AG04449 (cell line): ENCODE measurements at places on chromosomes 7 and 10.
A peak's percentile ranks its signal among the peaks of the same experiment; 100 is the strongest.

DNA sequence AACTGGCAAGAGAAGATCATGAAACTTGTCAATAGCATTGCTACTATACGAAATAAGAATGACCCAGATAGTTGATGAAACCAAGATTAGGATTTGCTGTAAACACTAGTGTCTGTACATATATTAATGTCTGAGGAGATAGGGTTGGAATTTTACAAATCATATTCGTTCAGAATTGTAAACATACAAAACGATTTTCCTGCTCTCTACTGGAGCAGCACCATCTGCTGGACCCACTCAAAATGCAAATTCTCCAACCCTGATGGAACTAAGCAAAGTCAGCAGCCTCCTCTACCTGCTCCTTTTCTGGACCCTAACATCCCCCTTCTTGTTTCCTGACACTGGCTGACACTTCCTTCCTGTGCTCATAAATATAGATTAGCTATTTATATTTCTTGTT, 29.4 kb upstream of the SGMS1 start:
- DNase-seq, result no peak

DNA sequence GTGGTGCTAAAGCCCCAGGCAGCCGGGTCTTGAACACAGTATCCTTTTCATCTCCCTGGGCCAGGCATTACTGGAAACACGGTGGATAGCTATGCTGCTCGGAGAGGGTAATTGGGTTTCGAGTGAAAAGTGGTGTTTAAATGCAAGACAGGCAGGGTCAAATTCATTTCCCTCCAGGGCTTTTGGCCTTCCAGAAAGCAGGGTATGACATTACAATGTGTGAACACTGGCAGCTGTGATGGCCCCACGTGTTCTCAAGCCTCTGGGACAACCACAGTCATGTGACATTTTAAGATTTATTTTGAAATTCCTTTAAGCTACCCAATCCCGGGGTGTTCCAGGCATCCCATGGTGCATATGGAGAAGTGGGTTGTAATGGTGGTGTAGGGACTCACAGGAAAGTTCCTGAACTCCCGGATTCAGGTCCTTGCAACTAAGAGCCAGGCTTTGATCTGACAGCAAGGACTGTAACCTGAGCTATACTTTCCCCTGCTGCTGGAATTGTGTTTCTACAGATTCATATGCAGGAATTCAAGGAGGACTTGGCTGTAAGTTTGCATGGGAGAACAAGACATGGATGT, 46.8 kb downstream of the INSYN2A start:
- DNase-seq, result no peak

- peak; percentile 12 for DNase-seq
Observed at GRCh38 chr10:92712016-92712889, 22.5 kb downstream of the HHEX start.

DNA sequence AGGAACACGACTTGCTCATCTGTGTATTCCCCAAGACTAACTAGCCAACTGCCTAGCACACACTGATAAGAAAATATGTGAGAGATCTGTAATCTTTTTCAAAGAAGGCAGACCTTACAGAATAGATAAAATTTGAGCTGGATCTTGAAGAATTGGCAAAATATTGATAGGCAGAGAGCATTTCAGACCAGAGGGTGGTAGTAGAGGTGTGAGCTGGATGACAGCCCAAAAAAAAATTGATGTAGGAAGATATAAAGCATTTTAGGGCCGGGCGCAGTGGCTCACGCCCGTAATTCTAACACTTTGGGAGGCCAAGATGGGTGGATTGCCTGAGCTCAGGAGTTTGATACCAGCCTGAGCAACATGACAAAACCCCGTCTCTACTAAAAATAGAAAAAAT, 1.2 kb upstream of the ZNF746 start:
- DNase-seq, result no peak

DNA sequence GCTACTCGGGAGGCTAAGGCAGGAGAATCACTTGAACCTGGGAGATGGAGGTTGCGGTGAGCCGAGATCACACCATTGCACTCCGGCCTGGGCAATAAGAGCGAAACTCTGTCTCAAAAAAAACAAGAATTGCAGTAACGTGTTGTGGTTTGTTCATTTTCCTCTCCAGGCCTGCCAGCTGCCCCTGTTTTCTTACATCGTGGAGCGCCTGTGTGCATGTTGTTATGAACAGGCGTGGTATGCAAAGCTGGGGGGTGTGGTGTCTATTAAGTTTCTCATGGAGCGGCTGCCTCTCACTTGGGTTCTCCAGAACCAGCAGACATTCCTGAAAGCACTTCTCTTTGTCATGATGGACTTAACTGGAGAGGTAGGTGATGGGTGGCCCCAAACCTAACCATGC, 52.1 kb downstream of the TRRAP start:
- DNase-seq, result no peak

DNA sequence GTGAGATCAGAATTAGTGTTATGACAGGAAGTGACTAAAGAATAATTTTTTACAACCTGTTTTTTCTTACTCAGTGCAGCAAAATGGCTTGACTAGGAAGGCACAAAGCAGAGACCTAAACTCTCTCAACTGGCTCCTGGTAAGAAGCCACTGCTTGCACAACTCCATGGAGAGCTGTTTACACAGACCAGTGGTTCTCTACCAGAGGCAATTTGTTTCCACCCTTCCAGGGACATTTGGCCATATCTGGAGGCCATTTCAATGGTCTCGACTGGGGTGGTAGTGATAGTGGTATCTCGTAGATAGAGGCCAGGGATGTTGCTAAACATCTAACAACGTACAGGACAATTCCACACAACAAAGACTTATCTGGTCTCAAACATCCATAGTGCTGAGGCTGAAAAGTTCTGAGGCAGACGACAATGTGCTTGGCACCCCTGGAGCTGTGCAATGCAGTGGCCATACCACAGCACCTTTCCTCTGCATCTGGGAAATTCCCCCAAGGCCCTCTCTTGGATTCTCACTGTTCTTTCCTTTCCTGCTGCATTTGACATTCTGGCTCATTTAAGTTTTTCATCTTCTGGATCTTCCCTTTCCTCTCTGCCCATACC, 105.4 kb upstream of the LAMB4 start:
- DNase-seq, result no peak

GRCh38 chr10:117390420-117390819, 15.2 kb upstream of the PDZD8 start:
- DNase-seq, result no peak

GRCh38 chr10:62653254-62653653, 151.3 kb upstream of the ADO start:
- no peak for DNase-seq

- no peak for DNase-seq
Observed at GRCh38 chr10:100528123-100528886, 1.4 kb downstream of the NDUFB8 start.

GRCh38 chr10:69445041-69445440, 6.2 kb upstream of the TSPAN15 start:
- no peak for DNase-seq

- no peak for DNase-seq
Observed at GRCh38 chr7:50426280-50427045, 23.7 kb downstream of the FIGNL1 start.

GRCh38 chr7:114934713-114935112, 12.8 kb downstream of the MDFIC start:
- no peak for DNase-seq

- no peak for DNase-seq
Observed at GRCh38 chr10:27525819-27526218, 21.7 kb downstream of the RAB18 start.

DNA sequence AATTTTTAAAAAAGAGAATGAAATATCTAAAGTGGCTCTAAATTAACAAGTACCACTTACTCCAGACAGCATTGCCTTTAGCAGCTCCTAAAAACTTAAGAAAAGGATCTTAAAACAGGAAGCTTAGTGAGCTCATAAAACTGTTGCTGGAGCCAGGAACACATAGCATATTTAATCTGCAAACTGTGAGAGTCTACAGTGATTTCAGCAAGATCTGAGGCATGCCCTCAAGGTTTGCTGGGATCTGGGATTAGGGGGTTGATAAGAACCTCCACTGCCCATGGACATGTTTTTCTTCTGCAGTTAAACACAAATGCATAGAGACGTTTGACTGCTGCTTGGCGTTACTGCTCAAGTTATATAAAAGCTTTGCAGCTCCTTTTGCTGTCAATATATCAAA, 3.8 kb downstream of the GLI3 start:
- no peak for DNase-seq

- DNase-seq, result no peak
Observed at GRCh38 chr7:2010101-2010500, 222.6 kb downstream of the MAD1L1 start.

DNA sequence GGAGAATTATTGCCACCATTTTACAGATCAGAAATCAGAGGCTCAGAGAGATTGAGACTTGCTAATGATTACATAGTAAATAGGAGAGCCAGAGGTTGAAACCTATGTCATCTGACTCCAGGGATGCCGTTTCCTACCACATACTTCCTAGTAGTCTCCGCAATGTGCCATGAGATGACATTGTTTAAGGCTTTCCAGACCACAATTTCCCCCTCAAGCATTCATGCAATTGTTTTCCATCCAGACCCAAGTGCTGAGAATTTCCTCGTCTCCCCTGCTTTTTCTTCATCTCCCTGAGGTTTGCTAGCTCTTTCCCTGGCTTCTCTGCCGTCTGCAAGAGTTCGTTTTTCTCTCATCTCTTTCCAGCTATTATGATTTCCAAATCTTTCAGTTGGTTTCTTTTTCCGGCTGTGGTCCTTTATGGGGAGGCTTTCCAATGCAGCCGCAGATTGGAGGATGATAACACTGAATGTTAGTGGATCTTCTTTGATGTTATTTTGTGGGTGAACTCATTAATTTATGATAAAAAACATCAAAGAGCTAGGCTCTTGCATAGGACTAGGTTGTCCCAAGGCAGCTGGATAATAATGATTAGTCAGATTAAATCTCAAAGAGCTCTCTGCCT, 6.9 kb upstream of the GOLGA7B start:
- DNase-seq, result no peak

DNA sequence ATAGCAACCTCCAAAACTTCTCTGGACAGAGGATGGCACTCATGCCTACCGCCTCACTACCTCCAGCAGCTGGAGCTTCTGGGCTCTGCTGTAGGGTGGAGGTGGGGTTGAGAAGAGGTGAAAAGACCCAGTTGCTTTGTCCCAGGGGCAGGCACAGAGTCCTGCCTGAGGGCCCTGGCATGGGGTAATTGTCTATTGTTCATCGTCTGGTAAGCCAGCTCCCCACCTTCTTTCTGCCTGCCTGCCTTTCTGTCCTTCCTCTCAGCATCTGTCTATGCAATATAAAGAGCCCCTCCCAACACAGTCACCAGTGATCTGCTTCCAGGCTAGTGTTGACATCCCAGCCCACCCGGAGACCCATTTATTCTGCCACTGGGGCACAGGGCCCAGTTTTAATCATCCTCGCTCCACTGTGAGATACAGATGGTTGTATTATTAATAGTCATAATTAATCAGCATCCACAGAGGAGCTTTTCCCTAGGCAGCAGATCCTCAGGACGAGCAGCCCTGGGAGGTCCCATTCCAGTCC, 39.0 kb downstream of the ZMIZ1 start:
- no peak for DNase-seq

DNA sequence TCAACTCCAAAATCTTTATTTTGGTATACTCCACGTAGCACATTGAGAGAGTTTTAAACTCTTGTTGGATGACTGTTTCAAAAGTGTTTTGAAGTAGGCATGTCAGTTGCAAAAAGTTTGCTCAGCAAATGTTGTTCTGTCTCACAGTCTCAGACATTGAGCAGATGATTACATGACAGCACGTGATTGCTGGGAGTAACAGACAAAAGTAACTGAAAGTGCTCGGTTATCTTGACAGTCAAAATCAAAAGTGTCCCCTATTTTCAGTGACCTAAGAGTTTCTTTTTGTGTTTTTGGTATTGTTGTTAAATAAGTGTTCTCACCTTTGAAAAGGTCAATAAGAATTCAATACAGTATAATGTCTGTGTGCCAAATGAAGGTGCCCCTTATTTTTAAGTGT, 84.3 kb downstream of the CFTR start:
- DNase-seq, result no peak

GRCh38 chr7:42348631-42349030, 111.6 kb upstream of the GLI3 start:
- DNase-seq, result no peak

GRCh38 chr10:74963549-74963948, 137.1 kb downstream of the KAT6B start:
- no peak for DNase-seq

DNA sequence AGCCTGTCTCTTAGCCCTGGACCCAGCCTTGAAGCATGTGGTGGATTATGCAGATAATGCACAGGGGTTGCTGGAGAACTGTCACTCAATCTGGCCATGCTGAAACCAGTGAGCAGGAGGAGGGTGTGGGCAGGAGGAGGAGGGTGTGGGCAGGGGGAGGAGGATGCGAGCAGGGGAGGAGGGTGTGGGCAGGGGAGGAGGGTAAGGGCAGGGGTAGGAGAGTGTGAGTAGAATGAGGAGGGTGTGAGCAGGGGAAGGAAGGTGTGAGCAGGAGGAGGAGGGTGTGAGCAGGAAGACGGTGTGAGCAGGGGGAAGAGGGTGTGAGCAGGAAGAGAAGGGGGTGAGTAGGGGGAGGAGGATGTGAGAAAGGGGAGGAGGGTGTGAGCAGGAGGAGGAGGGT, 18.8 kb downstream of the CAMK2B start:
- DNase-seq, result no peak

GRCh38 chr7:69717221-69717620, 118.9 kb downstream of the AUTS2 start:
- DNase-seq, result no peak

- DNase-seq, result no peak
Observed at GRCh38 chr7:92881091-92881485, 44.7 kb upstream of the CDK6 start.

- no peak for DNase-seq
Observed at GRCh38 chr10:4813496-4813895, 12.5 kb upstream of the AKR1E2 start.

DNA sequence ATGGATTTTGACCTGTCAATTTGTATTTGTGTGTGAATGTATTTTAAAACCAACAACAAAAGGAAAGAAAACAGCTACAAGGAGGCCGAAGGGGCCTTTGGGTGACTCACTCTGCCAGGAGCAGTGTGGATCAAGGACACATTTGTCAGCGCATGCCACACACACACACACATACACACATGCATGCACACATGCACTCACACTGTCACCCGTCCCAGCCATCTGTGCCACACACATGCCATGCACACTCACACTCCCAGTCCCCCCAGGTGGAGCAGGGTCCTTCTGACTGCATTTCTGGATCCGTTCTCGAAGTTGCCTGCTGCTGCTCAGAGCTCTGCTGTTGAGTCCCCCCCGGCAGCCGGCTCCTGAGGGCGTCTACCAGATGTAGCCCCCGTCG, 26.0 kb downstream of the SPOCK2 start:
- DNase-seq, result no peak

GRCh38 chr7:74185016-74185415, 10.9 kb downstream of the EIF4H start:
- no peak for DNase-seq

GRCh38 chr7:11701829-11702560, 130.0 kb downstream of the THSD7A start:
- DNase-seq, result no peak

DNA sequence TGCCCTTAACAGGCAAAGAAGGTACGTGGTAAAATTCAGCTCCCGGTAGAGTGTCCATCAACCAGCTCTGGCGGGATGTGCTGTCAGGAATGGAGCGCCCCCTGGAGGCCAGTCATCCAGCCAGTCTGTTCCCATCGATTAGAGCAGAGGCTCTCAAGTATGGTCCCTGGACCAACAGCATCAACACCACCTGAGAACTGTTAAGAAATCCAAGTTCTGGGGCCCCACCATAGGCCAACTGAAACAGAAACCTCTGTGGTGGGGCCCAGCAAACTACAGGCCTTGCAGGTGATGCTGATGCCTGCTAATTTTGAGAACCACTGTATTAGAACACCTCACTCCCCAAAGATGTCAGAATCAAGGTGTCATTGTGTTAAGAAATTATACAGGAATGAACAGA, 109.2 kb downstream of the DPY19L1 start:
- no peak for DNase-seq

- DNase-seq, result no peak
Observed at GRCh38 chr7:37741776-37742175, 58.2 kb downstream of the GPR141 start.
